ENCODE measurements at places on chromosomes 7 and 10. TPM values are rescaled to one million over a fixed set of nuclear protein-coding genes. Genes with fewer than 3 reads are reported as not detected.

Gene AHR
- 208 TPM for total RNA-seq

Gene TFPI2
- 1.5 TPM for total RNA-seq

Gene DKK1
- not detected for total RNA-seq

Gene AKR1C2
- total RNA-seq: not detected

Gene GLI3
- total RNA-seq: 0.34 TPM

Gene HIP1
- 2.6 TPM for total RNA-seq

Gene C7orf57
- 0.29 TPM for total RNA-seq

Gene HMX3
- 0.39 TPM for total RNA-seq

Gene ANKRD61
- not detected for total RNA-seq

Gene RAB19
- 2.1 TPM for total RNA-seq

Gene DPYSL4
- total RNA-seq: 0.52 TPM

Gene ANKRD22
- total RNA-seq: not detected

Gene MYPN
- total RNA-seq: not detected

Gene ANKRD30A
- total RNA-seq: not detected

Gene EPHA1
- 9.4 TPM for total RNA-seq
